T47D (cell line): ENCODE measurements at places on chromosomes 4 and X.
A peak's percentile ranks its signal among the peaks of the same experiment; 100 is the strongest.

GRCh38 chr4:103645991-103646390 lies 73.8 kb downstream of the TACR3 start:
- no peak for DNase-seq

DNA sequence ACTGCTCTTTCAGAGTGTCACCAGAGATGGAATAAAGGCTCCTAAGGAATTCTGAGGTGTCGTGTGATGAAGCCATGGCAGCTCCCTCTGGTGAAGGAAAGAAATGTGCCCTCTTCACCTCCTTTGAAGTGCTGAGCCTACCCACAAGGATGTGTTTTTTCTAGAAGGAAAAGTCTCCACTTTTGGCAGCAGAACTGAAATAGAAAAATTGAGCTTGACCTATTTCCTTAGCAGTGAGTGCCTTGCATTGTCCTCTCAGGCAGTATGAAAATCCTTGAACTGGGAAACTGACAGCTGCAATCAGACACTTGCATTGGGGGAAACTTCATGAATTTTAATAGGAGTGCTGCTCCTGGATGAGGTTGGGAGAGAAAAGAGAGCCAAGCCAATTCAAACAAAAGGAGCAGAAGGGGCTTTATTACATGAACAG lies 95.2 kb downstream of the DCLK2 start:
- DNase-seq, result no peak

DNA sequence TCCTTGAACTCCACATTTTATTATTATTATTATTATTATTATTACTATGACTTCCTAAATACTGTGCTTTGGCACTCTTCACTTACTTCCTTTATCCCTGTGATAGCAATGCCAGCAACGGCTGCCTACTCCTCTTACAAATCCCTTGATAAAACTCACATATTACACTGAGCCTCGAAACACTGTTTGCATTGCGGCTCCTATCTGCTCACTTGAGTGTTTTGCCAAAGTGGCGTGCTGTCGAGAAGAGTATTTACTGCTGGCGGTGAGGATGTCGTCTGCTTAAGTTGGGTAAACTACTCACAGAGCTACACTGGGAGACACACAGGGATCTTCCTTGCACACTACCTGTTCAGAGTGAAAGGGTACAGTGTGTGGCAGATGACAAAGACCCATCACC lies 143.4 kb upstream of the VCX3A start:
- no peak for DNase-seq

DNA sequence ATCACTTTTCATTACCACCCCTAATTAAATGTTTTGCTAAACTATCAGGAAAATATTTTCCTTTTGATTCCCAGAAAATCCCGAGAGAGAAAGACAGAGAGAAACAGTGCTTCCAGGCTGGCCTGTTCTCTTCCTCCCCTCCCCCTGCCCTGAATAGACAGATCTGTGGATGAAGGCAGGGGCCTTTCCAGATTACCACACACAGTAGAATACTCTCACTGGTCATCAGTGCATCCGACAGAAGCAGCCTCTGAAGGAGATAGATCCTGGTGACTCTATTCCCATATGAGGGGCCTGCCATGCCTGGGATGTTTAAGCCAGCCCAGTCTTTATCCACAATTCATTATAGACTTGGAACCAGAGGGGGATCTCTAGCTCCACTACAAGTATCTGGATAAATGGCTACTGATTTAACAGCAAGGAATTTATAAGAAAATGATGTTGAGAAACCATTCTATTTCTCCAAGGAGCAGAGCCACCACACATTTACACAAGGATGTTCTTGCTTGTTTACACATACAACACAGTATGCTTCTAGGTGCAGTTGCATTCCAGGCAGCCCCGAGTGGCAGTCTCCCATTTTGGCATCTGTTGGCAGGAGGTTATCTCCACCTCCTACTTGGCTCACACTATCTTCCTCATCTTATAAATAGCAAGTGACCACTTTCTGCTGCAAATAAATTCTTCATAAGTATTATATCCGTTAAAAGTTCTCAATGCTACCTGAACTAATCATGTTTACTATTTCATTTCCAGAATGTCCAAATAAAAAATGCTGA lies 115.8 kb downstream of the HS6ST2 start:
- no peak for DNase-seq

GRCh38 chrX:12378706-12379105 lies 240.4 kb downstream of the FRMPD4 start:
- DNase-seq, result no peak

DNA sequence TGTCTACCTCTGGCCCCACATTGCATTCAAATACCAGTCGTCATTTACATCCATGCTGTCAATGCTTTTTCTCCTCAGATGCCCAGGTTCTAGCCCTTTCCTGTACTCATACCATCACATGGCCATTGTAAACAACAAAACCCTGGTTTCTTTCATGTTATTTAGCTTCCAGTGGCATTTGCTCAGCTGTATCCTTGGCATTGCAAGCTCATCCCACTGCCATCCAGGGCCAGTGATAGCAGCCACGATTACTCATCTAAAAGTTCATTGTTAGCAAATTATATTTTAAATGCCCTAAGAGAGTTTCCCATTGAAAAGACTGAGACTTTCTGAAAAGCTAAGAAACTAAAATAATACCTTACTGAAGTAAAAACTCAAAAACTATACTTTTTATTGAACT lies 34.0 kb downstream of the VEGFC start:
- DNase-seq, result no peak

- DNase-seq, result peak; percentile 63
Observed at GRCh38 chr4:145909281-145909715, 29.3 kb downstream of the ZNF827 start.

GRCh38 chrX:13380211-13380610 lies 60.4 kb upstream of the ATXN3L start:
- DNase-seq, result no peak

DNA sequence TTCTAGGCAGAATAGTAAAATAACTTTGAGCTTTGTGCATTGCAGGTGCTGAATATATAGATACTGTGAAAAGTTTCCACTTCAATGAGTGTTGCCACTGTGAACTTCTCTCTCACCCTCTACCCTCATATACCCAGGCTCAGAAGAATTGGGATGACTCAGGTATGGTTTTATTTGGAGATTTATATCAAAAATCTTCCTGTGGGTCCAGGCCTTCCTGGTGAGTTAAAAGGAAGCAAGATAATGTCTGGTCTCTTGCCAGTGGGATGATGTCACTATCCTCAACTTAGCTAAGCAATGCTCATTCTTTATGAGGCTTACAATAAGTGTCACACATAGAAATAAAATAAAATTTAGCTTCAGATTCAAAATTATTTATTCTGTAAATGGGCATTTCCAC lies 153.3 kb upstream of the TENT5D start:
- no peak for DNase-seq

DNA sequence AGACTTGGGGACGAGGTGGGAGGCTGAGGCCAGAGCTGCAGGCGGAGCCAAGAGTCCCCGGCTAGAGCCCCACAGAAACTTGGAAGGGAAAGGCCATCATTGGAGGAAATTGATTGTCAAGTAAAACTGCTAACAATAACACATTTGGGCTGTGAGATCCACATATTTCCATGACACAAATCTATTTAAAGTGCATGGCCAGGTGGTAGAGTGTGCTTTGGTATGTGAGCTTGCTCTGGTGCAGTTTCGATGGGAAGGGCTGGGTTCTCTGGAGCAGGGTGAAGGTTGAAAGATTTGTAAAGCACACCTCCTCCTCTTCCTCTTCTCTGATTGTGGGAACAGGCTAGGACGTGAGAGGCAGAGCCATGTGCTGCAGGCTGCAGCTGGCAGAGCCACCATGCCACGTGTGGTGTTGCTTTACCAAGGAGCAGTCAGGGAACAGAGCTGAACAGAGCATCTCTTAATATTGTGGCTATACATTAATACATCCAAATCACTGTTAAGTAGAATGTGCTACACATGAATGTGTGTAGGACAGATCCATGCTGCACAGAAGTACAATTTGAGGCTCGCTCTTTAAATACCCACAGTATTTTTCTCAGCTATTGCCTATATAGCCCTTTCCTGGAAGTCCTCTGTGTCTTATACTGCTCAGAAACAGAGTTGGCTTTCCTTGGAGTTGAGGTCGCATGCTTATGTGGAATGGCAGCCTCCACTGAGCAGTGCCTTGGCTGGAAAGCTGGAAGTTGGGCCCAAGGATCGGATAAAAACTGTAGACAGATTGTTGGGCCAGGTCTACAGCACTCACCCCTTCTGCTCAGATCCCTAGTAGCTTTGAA lies 37.7 kb downstream of the FHDC1 start:
- no peak for DNase-seq

DNA sequence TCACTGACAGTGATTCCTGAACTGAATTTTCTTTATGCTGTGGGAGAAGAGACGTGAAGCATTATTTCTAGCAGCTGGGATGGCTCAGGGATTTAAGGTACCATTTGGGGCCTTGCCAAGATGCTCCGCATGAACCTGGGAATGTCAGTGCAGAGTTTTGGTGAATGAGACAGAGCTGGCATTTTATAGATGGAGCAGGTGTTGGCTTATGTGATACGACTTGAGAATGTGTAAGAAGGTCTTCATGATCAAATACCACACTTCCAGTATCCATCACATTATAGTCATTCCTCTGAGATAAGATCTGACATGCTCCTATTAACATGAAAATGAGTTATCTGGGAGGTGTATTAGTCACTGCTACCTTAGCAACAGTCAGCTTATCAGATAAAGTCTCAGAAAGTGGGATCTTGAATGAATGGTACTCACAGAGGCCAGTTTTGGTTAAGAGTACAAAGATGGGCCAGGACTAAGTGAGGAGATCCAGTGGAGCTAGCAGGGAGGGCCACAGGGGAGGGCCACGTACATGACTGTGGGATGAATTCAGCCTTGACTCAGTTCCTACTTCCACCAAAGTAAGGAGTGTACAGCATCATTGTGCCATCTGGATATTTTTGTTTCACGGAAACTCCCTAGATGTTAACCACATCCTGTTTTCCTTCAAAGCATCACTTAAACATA lies 116.7 kb downstream of the SPCS3 start:
- no peak for DNase-seq

DNA sequence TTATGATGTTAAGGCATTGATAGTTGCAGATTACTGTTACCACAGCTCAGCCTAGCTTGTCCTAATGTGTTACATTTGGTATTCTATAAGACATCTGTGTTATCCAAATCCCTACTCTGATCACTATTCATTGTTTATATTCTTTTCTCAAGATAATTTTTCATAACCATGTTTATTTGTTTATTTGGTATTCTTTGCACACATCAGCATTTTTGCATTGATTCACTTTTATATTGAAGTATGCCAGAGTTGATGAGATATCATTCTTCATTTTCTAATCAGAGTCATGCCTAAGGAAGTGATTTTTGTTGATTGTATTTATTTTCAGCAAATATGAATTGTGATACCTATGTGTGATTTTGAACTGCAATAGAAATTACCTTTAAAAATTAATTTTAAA lies 61.2 kb upstream of the PDHA2 start:
- no peak for DNase-seq

DNA sequence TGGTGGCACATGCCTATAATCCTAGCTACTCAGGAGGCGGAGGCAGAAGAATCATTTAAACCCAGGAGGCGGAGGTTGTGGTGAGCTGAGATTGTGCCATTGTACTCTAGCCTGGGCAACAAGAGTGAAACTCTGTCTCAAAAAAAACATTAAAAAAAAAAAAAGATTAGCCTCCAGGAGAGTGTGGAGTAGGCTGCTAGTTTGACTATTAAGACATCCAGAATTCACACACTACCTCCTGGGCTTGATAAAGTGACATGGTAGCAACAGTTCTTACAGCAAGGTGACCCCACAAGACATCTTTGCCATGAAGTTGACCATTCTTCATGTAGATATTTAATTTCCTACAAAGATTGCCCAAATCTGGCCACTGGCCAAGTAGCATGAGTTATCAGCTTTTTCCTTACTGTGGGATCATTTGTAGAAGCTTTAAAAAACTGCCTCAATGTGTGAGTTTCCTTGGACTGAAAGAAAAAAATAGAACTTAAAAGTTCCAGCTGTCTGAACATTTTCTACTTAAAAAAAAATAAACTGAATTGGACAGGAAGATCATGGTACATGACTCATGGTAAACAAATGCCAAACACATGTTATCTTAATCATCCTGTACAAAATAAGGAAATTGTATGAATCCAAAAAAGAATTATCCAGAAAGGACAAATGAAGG lies 35.3 kb upstream of the SPRY1 start:
- DNase-seq, result no peak

DNA sequence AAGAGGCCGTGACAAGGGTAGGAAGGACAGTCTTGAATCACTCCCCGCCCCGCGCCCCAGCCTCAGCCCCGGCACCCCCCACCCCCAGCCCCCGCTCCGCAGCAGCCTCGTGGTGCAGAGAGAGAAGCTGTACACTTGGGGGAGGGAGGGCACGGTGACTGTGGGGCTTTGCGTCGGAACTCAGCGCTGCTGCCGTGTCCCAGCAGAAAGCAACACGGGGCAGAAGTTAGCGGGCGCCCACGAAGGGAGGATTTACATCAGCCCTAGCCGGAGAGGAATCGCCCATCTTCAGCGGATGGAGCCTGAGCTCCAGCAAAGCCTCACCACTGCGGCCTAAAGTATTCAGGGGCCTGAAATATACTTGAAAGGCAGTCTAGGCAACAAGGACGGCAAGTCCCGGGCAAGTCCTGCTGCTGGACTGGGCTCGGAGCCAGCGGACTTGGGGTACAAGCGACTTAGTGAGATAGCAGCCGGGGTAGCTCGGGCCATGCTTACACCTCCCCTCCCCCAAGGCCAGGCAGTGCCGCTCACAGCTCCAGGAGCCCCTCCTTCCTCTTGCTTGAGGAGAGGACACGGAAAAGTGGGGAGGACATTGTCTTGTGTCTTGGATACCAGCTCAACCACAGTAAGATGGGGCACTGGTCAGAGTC lies 18.5 kb upstream of the OPN1LW start:
- DNase-seq, result no peak

DNA sequence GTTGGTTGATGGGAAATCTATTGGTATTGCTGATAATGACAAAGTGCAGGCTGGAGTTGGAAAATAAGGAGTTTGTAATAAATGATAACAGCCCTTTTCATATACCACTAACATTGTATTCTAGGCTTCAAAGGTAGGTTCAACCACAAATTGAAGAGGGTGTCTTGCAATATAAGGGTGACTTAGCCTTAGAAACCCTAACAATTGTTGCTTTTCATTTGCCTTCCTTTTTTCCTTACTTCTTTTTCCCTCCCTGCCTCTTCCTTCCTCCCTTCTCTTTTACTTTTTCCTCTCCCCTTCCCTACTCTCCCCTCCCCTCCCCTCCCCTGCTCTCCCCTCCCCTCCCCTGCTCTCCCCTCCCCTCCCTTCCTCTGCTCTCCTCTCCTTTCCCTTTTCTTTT lies 10.9 kb upstream of the AGA start:
- DNase-seq, result no peak

- DNase-seq, result no peak
Observed at GRCh38 chr4:26141911-26142638, 178.7 kb upstream of the RBPJ start.

DNA sequence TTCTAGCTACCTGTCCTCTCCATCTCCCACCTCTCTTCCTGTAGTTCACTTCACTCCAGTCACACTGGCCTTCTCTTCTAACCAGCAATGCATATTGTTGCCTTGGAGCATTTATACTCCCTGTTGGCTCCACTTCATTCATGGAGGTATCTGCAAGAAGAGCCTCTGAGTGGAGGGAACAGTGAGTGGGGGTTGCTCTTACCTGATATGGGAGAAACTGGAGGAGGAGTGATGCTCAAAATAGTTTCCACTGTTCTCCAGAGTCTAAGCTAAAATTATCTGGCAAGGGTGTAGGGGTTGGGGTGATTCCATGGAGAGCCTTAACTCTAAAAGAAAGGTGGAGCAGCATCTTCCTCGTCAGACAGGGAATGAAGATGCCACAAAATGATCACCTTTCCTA lies 28.9 kb upstream of the DDX53 start:
- no peak for DNase-seq

GRCh38 chrX:104335756-104336155 lies 81.0 kb upstream of the ESX1 start:
- no peak for DNase-seq
